ENCODE measurements at places on chromosomes 3 and 15. TPM values are rescaled to one million over a fixed set of nuclear protein-coding genes. Genes with fewer than 3 reads are reported as not detected.

GRCh38 chr3:172279191-172279640 lies 169.0 kb downstream of the GHSR start:
- H3K27ac ChIP-seq, result no peak overlapping the region
- no peak overlapping the region for H3K4me3 ChIP-seq
- DNase-seq, result no peak
- peaks cover 16% of the 10 kb centered on the region for H3K36me3 ChIP-seq
- peaks cover 37% of the 10 kb centered on the region for H3K4me1 ChIP-seq
- no peaks in the 10 kb centered on the region for H3K27me3 ChIP-seq

GRCh38 chr3:137121704-137122314 lies 164.0 kb downstream of the IL20RB start:
- peaks cover 21% of the 10 kb centered on the region for H3K27me3 ChIP-seq
- no peaks in the 10 kb centered on the region for H3K36me3 ChIP-seq
- no peaks in the 10 kb centered on the region for H3K4me1 ChIP-seq
- H3K4me3 ChIP-seq, result no peak overlapping the region
- H3K27ac ChIP-seq, result no peak overlapping the region

- no peak for DNase-seq
- no peak overlapping the region for H3K27ac ChIP-seq
- no peaks in the 10 kb centered on the region for H3K27me3 ChIP-seq
Measured at GRCh38 chr3:126442094-126442855, 33.4 kb downstream of the ZXDC start.

The C3orf20 gene
- not detected for total RNA-seq

DNA sequence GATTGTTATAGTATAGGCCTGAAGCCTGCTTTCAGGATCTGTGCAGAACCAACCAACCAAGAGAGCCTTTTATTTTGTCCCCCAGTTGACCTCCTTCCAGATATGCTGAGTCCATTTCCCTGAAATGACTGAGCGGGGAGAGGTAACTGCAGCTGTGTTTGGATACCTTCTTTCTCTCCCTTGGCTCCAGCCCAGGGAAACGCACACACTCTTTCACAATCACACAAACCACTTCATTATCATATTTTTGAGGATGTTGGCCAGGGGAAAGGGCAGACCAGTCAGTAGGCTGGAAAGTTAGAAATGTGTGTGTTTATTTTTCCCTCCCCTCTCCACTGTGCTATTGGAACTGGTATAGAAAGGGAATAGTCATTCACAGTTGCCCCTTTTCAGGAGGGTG lies 417.7 kb upstream of the TBL1XR1 start:
- peaks cover 37% of the 10 kb centered on the region for H3K4me1 ChIP-seq
- H3K4me3 ChIP-seq, result no peak overlapping the region
- DNase-seq, result no peak

DNA sequence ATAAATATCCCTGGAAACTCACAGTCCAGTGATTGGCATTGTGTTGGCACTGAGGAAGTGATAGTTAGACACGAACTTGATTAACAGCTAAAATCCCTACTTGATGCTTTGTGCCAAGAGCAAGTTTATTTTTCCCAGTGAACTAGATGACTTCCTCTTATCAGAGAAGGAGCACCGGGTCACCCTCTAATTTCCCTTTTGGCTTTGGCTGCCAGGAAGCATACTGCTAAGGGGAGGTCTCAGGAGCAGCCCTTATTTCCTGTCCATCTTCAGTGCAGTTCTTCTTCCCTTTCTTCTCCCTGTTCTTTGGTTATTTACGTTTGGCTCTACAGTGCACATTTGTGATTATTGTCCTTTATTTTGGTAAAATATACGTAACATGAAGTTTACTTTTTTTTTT lies 13.0 kb downstream of the FBLN2 start:
- no peak for DNase-seq
- no peaks in the 10 kb centered on the region for H3K27me3 ChIP-seq
- H3K4me1 ChIP-seq, result peaks cover 10% of the 10 kb centered on the region
- H3K4me3 ChIP-seq, result no peak overlapping the region
- H3K27ac ChIP-seq, result no peak overlapping the region

The SERPINI2 gene
- 0.86 TPM for total RNA-seq

The TMEM40 gene
- total RNA-seq, result not detected

GRCh38 chr3:58624550-58624949 lies 42.0 kb downstream of the FAM3D start:
- DNase-seq, result no peak
- no peaks in the 10 kb centered on the region for H3K27me3 ChIP-seq
- no peaks in the 10 kb centered on the region for H3K36me3 ChIP-seq
- peaks cover 48% of the 10 kb centered on the region for H3K4me1 ChIP-seq
- H3K4me3 ChIP-seq, result no peak overlapping the region
- no peak overlapping the region for H3K27ac ChIP-seq

The ZNF592 gene
- 34.7 TPM for total RNA-seq

The CELSR3 gene
- 26.5 TPM for total RNA-seq

The ELL3 gene
- total RNA-seq, result 2.7 TPM
